MG63 (cell line): ENCODE measurements at places on chromosomes 7 and 10. TPM values are rescaled to one million over a fixed set of nuclear protein-coding genes. Genes with fewer than 3 reads are reported as not detected.

The GPR146 gene
- total RNA-seq: 1.5 TPM in 1 of 2 replicates, not detected in the other

The ASB13 gene
- total RNA-seq: 0.59 and 0.92 TPM in 2 replicates

The DPYSL4 gene
- total RNA-seq: 16.5 and 22.3 TPM in 2 replicates

The HYAL4 gene
- total RNA-seq: not detected in 2 replicates

The GTF2IRD1 gene
- total RNA-seq: 9.9 and 12.5 TPM in 2 replicates

The PTPN20 gene
- not detected in 2 replicates for total RNA-seq

The TAS2R5 gene
- total RNA-seq: not detected in 2 replicates

The NPSR1 gene
- total RNA-seq: not detected in 2 replicates

The SPOCK2 gene
- not detected in 2 replicates for total RNA-seq

The NRAP gene
- not detected in 2 replicates for total RNA-seq

The PRSS2 gene
- not detected in 2 replicates for total RNA-seq

The HSPA12A gene
- total RNA-seq: 2.6 and 2.8 TPM in 2 replicates

The OR2A1 gene
- total RNA-seq: not detected in 2 replicates

The PRKCQ gene
- 0.05 and 0.16 TPM in 2 replicates for total RNA-seq

The AGR3 gene
- not detected in 2 replicates for total RNA-seq

The STEAP1B gene
- total RNA-seq: 18.2 and 18.7 TPM in 2 replicates

The C10orf105 gene
- total RNA-seq: not detected in 2 replicates

The FFAR4 gene
- 0.16 TPM in 1 of 2 replicates, not detected in the other for total RNA-seq

The KCNIP2 gene
- not detected in 2 replicates for total RNA-seq

The INHBA gene
- total RNA-seq: 0.07 and 0.56 TPM in 2 replicates

The SLC26A3 gene
- total RNA-seq: not detected in 2 replicates

The SEPTIN7 gene
- total RNA-seq: 284 and 471 TPM in 2 replicates

The GLCCI1 gene
- total RNA-seq: 0.76 and 2.9 TPM in 2 replicates

The NEUROD6 gene
- total RNA-seq: not detected in 2 replicates

The CPN1 gene
- not detected in 2 replicates for total RNA-seq

The TRIP6 gene
- 147 and 173 TPM in 2 replicates for total RNA-seq

The CNTNAP2 gene
- not detected in 2 replicates for total RNA-seq

The KCNH2 gene
- 0.33 TPM in 1 of 2 replicates, not detected in the other for total RNA-seq

The SEC61A2 gene
- 0.30 and 3.9 TPM in 2 replicates for total RNA-seq

The RPEL1 gene
- 0.03 TPM in 1 of 2 replicates, not detected in the other for total RNA-seq

The CEP55 gene
- 74.7 and 98.6 TPM in 2 replicates for total RNA-seq

The TMEM254 gene
- total RNA-seq: 5.4 and 9.2 TPM in 2 replicates

The VENTX gene
- not detected in 2 replicates for total RNA-seq

The KCND2 gene
- 0.07 TPM in 1 of 2 replicates, not detected in the other for total RNA-seq

The CTAGE4 gene
- total RNA-seq: 0.57 and 2.1 TPM in 2 replicates
